ENCODE measurements at places on chromosomes 3 and 15. TPM values are rescaled to one million over a fixed set of nuclear protein-coding genes. Genes with fewer than 3 reads are reported as not detected.

Gene SI
- not detected for total RNA-seq

Gene PLSCR2
- total RNA-seq, result 0.44 TPM

Gene PEX5L
- total RNA-seq, result not detected

Gene PIF1
- total RNA-seq, result not detected

GRCh38 chr3:19399356-19399755 lies 251.0 kb downstream of the KCNH8 start:
- DNase-seq, result no peak
- no peak overlapping the region for H3K4me3 ChIP-seq
- H3K36me3 ChIP-seq, result no peaks in the 10 kb centered on the region
- no peaks in the 10 kb centered on the region for H3K4me1 ChIP-seq

- H3K4me1 ChIP-seq, result no peaks in the 10 kb centered on the region
- H3K27me3 ChIP-seq, result no peaks in the 10 kb centered on the region
- H3K27ac ChIP-seq, result no peak overlapping the region
- H3K36me3 ChIP-seq, result no peaks in the 10 kb centered on the region
- no peak for DNase-seq
- no peak overlapping the region for H3K4me3 ChIP-seq
Measured at GRCh38 chr3:151635905-151636304, 97.8 kb upstream of the AADACL2 start.

All from naive thymus-derived CD4-positive, alpha-beta T cell (primary cell).